ENCODE measurements at places on chromosomes 3 and 15.

- DNase-seq: no peak
Measured at GRCh38 chr3:39896184-39896583, 86.8 kb downstream of the MYRIP start.

DNA sequence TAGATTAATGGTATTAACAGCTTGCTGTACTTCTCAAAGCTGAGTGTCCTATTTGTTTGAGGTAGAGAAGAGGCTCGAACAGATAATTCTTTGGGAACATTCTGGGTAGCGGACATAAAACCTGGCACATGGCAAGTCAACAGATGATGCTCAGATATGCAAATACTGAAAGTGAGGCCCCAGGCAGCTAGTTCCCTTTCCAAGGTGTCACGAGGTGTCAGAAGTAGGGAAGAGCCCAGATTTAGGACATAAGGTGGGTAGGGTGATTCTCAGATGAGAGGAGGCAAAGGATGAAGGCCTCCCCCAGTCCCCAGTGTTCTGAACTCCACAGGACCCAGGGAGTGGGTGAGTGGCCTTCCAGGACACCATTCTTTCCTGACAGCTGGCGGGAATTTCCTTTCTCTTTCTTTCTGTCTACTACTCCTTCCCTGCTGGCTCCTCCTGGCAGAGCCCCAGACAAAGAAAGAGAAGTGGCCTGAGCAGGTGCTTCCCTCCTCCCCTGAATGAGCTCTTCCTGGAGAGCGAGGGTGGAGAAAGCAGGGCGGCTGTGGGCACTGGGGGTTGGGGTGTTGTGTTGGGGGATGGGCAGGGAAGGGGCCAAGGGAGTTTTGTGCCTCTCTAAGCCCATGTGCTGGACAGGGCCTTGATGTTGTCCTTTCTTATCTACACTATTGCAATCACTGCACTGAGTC, 87.5 kb downstream of the CORO2B start:
- DNase-seq: no peak

DNA sequence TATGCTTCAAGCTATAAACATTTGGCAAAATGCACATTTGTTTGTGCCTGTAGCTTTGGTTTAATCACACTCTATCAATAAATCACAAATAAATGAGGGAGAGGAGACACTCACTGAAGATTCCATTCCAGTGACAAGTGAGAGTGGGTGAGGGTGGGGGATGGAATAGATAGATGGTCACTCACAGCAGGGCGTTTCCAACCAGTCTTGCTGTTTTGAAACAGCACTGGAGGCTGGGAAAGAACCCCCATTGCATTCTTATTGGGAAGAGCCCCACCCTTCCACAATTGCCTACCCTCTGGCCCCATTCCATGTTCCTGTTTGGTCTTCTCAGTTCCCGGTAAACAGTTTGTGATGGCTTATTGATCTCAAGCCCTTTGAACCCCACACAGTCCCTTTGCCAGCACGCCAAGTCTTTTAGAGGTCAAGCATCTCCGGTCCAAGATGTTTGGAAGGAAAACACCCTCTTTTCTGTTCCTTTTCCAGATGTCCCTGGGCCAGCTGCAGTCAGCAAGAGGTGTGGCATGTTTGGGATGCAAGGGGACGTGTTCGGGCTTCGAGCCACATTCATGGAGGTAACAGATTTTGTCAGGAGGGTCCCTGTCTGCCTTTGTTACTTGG, 30.7 kb downstream of the LMCD1 start:
- DNase-seq: no peak

DNA sequence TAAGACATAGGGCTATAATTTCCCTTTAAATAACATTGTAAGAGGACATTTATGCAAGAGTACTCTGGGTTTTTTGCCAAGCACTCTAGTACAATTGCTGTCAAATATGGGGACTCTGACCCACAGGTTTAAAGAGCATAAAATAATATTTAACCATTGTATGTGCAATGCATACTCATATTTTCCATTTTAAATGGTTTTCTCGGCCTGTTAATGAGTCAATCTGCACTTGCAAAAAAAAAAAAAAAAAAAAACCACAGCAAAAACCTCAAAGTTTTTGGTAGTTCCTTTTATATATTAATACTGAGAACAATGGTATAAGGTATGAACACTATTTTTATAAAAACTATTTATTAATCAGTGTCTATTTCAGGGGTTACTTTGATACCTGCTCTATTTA, 304.0 kb upstream of the CBLB start:
- no peak for DNase-seq

DNA sequence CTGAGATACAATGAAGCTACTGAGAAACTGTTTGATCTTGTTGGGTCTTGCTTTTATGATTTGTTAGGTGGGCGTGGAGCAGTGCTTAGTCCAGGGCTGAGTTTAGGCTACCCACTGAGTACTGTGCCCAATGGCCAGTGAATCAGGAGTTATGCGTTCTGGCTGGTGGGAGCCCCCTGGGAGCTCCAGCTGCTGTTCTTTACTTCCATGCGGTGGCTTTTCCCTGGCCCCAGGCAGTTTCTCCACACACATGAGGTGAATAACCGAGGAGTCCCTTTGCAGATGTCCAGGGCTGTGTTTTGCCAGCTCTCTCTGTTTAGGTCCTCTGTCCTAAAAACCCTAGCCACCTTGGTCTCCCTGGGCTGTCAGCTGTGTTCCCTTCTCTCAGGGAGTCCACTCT, 106.5 kb downstream of the KLF13 start:
- DNase-seq: no peak

- no peak for DNase-seq
Measured at GRCh38 chr15:25946241-25946805, 83.2 kb upstream of the ATP10A start.

DNA sequence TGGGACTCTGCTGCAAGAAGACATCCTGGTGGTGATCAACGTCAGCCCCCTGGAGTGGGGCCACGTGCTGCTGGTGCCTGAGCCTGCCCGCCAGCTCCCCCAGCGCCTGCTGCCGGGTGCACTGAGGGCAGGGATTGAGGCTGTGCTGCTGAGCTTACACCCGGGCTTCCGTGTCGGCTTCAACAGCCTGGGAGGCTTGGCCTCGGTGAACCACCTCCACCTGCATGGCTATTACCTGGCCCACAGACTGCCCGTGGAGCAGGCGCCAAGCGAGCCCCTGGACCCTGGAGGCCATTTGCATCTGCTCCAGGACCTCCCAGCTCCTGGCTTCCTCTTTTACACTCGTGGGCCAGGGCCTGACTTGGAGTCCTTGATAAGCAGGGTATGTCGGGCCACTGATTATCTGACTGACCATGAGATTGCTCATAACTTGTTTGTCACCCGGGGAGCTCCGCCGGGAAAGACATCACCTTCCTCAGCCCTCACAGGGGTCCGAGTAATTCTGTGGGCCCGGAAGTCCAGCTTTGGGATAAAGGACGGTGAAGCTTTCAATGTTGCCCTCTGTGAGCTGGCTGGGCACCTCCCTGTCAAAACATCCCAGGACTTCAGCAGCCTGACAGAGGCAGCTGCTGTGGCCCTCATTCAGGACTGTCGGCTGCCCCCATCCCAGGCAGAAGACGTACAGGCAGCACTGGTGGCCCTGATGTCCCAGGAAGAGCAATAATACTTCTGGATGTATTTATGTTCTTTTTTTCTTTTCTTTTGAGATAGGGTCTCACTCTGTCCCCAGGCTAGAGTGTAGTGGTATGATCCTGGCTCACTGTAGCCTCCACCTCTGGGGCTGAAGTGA, 7.6 kb downstream of the GDPGP1 start:
- no peak for DNase-seq

DNA sequence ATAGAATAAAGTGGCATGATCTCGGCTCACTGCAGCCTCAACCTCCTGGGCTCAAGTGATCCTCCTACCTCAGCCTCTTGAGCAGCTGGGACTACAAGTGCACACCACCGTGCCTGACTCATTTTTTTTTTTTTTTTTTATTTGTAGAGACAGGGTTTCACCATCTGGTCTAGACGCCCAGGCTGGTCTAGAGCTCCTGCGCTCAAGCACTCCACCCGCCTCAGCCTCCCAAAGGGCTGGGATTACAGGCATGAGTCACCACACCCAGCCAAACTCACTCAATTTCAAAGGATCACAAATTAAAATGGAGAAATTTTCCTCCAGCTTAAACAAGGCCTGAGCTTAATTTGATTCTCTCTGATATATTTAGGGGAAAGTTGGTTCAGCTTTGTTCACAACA, 27.3 kb upstream of the NMB start:
- no peak for DNase-seq

DNA sequence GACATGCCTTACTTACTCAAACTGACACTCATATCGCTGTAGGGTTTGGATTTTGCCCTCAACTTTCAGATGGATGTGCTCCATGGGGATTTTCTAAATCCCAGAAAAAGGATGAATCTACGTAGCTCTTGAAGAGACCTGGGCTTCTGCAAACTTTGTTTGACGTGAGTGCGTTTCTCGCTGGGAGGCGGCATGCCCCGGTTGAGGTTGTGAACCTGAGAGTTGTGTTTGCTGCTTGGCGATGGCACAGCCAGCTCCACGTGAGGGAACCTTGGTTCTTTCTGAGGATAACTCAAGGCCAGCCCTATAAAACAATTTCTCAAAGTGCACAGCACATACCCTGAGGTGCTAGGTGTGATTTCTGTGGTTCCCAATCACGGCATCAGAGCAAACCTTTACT, 209.5 kb downstream of the ADAMTS17 start:
- no peak for DNase-seq

GRCh38 chr3:115301364-115301860, 154.3 kb upstream of the ZBTB20 start:
- DNase-seq: no peak

DNA sequence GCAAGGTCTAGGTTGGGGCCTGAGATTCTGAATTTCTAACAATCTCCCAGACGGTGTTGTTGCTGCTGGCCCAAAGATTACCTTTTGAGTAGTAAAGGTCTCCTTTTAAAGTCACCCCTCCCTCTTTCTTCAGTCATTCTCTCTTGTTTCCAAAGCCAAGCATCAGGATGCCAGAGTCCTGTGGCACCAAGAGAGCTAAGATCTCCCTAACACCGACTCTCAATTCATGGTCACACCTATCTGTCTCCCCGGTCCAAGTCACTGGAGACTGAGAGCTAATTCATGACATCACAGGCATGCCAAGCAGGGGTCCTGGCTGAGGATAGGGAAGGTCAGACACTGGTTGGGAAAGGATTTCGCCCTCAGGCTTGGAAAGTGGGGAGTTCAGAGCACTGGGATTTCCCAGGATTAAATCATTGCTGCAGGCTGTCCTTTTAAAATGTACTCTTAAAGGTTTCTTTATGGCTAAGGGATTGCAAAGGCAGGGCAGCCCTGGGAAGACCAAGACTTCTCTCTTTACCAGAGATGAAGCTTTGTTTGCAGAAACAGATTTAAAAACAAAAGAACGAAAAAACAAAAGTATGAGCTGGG, 7.3 kb downstream of the SHOX2 start:
- no peak for DNase-seq

GRCh38 chr15:62603742-62604141, 438.7 kb upstream of the C2CD4B start:
- DNase-seq: no peak

DNA sequence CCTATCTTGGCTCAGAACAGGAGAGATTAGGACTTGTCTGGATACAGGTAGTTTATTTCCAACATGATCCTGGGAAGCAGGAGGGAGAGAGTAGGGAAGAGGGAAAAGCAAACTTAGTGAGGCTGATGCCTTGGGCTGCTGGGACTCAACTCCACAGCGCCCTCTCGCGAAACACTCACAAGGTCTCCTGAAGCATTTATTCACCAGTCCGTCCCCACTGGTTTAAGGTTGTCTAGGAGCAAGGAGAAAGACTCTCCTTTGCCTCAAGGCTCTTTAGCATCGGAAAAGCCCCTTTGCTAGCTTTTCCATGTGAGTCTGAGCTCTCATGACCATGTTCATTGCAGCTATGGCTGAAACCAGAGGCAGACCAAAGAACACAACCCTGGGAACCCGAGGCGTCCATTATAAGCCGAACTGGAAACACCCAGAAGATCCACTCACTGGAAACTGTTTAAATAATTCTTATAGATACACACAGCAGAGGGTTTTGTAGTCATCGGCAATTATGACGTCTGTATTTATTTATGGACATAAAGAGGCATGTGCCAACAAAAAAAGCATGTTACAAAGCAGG, 244.5 kb downstream of the CD47 start:
- no peak for DNase-seq

- no peak for DNase-seq
Measured at GRCh38 chr3:140276703-140277102, 341.7 kb downstream of the CLSTN2 start.

DNA sequence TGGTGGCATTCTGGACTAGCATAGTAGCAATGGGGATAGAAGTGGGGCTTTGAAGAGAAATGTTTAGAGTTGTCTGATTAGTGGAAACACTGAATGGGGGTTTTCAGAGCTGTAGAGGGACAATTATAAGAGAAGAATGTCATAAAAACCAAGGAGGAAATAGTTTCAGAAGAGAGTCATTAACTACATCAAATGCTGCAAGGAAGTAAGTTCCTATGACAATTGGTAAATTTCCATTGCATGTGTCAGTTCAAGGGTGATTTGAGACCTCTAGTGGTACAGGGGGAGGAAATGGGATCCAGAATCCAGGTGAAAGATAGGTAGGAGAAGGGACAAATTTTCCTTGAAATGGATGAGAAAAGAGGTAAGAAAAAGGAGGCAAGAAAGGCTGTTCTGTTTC, 68.3 kb upstream of the TBC1D5 start:
- DNase-seq: no peak

GRCh38 chr3:50299929-50300680, 900 bp upstream of the HYAL3 start:
- no peak for DNase-seq

- no peak for DNase-seq
Measured at GRCh38 chr3:107218864-107219269, 158.4 kb upstream of the CCDC54 start.

GRCh38 chr3:14457999-14458398, 55.6 kb downstream of the SLC6A6 start:
- DNase-seq: no peak

GRCh38 chr3:13025090-13025489, 48.1 kb downstream of the IQSEC1 start:
- DNase-seq: no peak

DNA sequence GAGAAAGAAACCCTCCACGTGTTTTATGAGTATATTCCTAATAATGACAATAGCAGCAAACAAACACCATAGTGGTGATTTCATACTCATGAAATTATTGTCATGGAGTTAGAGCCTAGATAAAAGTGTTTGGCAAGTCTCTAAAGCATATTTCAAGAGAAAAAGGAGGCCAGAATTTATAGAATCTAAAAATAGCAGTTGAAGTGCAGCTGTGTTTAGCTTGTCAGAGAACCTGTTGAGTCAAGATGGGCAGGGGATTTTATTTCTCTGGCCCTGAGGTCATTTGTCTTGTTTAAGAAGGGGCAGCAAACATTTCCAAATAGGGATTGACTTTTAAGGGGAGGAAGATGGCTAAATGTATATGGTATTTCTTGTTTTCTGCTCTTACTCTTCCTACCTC, 279.6 kb upstream of the CTDSPL start:
- no peak for DNase-seq

Measured in stimulated activated CD8-positive, alpha-beta memory T cell treated with anti-CD3 and anti-CD28 coated beads, Interleukin-7, amount 100 ng/mL, for 4 hours (primary cell).